ENCODE measurements at places on chromosomes 12 and 14.

DNA sequence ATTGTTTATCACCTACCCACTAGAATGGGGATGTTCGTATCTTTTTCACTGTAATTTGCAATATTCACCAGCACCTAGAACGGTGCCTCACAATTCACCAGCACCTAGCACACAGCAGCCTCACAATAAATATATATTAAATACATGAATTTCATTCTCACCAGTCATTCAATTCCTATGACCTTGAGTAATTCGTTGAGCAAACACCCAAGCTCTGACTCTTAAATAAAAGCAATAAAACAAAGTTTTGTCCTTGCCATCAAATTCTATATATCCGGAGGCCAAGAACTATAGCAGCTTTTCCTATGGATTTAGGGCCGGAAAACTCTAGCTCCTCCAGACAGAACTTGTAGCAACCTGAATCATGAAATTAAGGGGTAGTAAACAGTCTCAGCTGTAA, 981 bp downstream of the VTI1B start:
- no peak for DNase-seq

GRCh38 chr12:6975297-6976032, 4.8 kb downstream of the EMG1 start:
- DNase-seq: no peak

DNA sequence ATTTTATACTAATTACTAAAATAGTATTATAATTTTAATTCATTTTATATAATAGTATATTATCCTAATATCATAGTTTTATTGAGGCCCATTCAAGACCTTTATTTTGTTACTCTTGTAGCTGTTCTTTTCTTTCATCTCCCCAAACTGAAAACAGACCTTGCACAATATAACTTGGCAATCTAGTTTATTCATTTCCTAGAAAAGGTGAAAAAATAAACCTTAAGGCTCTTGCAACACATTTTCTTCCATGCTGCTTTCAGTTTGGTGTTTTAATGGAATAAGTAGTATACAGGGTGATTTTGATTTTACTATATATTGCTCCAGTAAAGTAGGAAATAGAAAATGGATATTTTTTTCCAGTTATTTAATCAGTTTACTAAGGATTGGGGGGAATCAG, 174.0 kb downstream of the SLC2A13 start:
- DNase-seq: no peak

- DNase-seq: no peak
Measured at GRCh38 chr14:76256545-76256944, 104.8 kb downstream of the GPATCH2L start.

DNA sequence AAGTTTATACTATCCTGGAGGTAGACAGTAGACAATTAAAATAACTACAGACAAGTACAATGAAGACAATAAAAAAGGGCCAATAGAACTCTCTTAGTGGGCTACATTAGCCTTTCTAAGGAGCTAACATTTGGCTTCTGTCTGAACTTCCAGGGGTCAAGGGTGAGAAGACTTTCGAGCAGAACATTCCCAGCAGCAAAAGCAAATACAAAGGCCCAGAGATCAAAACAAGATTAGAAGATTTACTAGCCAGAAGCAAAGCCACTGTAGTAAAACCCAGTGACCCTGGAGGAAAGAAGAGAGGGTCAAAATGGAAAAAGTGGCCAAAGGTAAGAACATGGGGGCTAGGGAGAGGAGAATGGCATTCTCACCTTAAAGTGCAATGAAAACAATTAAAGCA, 63.2 kb downstream of the ATP2B1 start:
- DNase-seq: no peak

DNA sequence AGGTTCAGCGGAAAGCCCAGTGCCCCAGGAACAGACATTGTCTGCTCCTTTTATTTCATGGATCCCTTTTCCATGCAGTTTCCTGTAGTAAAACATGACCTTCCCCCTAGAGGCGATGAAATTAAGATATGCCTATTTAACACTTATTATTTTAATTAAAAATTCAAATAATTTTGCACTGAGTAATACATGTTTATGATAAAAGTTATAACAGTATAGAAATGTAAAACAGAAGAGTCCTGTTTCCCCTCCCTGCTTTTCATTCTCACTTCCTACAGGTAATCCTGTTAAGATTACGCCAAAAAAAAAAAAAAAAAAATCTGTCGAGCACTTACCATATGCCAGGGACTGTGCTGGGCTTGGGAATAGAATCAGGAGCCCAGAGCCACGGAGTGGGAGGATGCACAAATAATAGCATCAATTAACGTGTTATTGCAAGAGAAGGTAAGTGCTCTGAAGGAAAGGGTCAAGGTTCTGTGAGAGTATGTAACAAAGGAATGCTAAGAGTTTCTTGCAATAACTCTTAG, 830 bp upstream of the LPCAT3 start:
- DNase-seq: peak; percentile 69

DNA sequence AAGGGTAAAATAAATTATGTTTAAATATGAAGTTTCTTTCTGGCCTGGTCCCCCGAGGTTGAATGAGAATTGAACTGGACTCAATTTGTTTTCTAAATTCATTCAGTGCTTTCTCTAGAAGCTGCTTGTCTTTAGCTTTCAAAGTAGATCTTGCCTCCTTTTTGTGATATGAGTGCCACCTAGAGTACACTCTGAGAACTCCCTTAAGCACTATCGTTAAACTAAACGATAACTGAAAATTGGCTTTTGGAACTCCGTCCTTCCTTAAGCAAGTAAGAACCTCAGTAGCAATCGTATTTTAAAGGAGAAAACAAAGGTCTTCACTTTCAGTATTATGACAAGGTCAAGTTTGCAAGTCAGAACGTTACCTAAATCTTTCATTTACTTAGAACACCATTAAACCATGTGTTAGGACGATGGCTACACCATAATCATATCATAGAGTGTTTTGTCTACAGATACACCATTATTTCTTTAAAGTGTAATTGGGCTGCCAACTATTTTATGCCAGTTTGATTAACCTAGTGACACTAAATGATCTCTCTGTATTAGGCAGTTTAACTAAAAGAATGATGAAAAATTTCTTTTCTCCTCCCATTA, 364.8 kb downstream of the SNAPC1 start:
- peak; percentile 80 for DNase-seq

- peak; percentile 95 for DNase-seq
Measured at GRCh38 chr12:58540480-58541299, 379.6 kb downstream of the LRIG3 start.

DNA sequence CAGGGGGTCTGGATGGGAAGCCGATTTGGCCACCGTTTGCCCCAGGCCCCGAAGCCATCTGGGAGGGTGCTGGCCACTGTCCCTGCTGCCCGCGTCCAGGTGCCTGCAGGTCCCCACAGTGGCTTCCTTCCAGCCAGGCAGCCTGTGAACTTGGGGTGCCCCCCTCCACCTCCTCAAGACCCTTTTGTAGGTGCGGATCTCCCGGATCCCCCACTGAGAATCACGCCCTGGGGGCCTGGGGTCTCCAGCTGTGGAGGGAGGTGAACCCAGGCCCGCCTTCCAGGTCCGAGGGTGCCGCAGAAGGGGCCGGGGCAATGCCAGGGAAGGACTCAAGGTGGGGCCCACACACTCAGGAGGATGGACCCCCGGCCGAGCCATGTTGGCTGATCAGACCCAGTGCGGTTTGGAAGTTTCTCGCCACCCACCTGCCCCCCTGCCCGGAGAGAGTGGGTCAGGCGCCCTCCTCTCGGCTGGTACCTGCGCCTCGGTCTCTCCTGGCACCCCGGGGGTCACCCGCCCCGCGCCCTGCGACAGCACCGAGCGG, 1.7 kb downstream of the MMP17 start:
- DNase-seq: peak; percentile 56

- DNase-seq: peak; percentile 79
Measured at GRCh38 chr14:82394916-82395315, 861.3 kb upstream of the SEL1L start.

DNA sequence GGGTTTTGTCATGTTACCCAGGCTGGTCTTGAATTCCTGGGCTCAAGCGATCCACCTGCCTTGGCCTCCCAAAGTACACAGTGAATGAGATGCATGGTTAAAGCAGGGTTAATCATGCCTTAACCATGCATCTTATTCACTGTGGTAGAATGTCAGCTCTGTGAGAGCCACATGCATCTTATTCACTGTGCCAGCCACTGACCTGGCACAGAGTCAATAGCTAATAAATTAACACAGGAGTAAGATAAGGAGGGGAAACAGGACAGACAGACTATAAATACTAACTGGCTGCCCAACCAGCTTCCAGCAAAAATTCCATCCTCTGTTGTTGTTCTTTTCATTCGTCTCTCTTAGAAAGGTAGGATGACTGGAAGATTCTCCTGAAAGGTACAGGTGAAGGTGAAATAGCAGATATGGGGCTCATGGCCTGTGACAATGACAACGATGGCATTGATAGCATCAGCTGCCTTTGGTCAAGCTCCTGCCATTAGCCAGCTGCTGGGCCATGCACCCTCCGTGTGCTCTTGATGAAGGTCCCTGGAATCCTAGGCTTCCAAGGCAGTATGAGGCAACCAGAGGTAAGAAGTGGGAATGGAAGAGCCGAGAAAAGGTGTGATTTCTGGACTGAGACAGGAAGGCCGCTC, 76.6 kb downstream of the ZNF664 start:
- DNase-seq: no peak

DNA sequence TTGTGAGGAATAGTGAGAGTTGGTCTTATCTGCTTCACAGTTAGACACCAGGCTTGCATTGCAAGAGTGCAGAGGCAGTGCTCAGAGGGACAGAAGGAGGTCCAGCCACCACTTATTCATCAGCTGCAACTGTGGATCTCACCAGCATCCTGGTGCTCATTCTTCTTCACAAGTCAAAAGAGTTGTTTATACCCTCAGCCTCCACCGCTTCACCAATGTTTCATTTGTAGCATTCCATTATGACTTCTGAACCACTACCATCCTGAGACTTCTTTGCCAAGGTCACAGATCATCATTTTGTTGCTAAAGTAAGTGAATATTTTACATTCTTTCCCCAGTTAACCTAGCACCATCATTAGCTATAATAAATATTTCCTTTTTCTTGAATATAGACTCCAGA, 230.5 kb upstream of the KITLG start:
- no peak for DNase-seq

DNA sequence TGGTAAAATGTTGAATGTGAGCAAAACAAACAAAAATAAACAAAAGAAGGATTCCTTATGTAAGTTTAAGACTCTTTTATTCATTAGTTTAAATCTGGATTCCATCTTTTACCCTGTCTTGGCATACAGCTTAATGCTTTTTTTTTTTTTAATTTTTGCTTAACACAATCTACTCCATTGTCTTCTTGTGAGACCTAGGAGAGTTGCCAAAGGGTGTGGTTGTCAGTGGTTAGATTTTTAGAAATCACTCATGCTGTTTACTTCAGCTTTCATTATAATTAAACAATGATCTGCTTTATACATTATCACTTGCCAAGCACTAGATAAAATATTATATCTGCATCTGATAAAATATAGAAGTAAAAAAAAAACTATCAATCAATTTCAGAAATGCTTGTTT, 77.7 kb upstream of the KITLG start:
- DNase-seq: peak; percentile 9

GRCh38 chr14:47392326-47392725, 283.1 kb downstream of the MDGA2 start:
- peak; percentile 92 for DNase-seq

Data from NCI-H69 (cell line).